ENCODE measurements at places on chromosomes 4 and X.

GRCh38 chrX:31185884-31186283, 114.0 kb upstream of the FTHL17 start:
- no peak for DNase-seq

DNA sequence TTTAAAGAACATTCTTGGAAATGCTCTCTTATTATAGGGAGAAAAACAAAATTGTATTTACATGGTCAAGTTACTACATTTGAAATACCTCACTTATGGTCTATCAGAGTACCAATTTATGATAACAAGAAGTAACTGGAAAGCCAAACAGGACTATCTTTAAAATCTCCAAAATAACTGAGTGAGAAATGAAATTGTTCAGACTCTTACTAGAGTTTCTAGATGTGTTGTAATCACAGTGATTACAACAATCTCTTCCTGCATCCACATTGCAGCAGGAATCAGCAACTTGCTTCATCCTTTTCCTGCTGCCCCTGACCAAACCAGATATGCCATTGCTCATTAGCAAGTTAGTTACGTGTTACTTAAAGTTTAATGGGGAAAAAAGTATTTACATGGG, 245.2 kb upstream of the SMIM31 start:
- DNase-seq = no peak

DNA sequence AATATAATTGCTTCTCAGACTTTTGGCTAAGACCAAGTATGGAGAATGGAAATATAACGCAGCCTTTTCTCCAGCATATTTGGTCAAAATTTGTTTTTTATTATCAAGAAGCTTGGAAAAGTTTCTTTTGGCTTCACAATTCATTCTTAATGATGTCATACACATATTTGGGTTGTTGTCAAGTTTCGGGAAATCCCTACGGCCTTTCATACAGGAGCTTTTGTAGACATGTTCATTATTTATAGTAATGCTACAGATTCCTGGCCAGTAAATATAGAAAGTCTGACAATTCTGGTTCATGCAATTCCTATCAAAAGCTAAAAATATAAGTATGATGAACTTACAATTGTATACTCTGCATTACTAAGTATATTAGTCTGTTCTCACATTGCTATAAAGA, 112.9 kb downstream of the IRF2 start:
- DNase-seq = no peak

DNA sequence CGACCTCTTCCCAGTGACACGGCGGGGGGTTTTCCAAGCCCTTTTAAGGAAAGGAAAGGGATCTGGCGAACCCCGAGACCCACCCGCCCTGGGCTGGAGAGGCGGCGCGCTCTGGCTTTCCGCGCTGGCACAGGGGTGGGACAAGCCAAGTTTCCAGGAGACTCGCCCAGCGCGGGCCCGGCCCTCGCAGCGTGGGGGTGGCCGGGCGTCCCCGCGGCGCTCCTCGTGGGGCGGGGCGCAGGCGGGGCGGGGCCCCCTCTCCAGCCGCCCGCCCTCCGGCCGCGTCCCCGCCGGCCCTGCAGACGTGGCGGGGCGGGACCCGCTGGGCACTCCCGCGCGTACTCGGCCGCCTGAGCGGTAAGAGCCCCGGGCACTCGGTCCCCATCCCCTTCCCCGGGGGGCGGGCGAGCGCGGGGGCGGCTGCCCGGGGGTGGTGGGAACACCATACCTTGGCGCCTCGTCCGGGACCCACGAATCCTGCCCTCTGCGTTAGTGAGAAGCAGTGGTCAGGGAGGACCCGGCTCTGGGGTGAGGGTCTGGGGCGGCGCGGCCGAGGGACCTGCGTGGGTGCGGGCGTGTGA, at the start of gene FAM114A1:
FAM114A1 (plus strand) TSS at position 329 of the 581 bp plus-strand sequence. CDS start 10,273 bp downstream, outside the sequence.
- DNase-seq = peak; percentile 82

DNA sequence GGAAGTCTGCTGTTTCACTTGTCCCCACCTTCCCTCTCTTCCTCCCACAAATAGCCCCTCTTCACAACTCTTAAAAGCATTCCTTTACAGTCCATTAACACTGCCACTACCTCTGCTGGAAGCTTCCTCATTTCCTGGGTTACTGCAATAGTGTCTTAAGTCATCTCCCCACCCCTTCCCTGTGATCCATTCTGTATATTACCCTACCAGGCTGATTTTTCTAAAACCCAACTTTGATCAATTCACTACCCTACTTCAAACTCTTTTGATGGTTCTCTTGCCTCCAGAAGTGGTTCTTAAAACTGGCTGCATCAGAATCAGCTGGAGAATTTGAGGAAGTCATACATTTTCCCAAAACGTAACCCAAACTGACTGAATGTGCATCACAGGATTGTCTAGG, 8.8 kb upstream of the XIAP start:
- DNase-seq = no peak

GRCh38 chr4:2515830-2516550, 20.5 kb upstream of the FAM193A start:
- no peak for DNase-seq

DNA sequence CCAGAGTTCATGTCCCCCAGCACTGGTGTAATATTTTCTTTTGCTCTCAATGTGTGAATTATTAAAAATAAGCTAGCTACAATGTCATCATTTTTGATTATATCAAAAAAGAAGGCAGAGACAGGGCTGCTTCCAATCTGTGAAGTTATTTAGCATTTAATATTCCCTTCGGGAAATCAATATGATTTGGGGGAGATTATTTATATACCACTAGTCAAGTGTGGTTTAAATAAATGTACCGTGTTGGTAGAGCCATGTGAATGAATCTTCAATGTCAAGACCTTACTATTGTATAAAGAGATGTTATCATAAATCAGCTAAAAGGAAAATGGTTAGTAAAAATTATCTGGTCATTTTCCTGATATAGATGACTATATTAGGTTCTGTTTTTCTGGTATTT, 87.4 kb upstream of the MID1 start:
- DNase-seq = no peak

DNA sequence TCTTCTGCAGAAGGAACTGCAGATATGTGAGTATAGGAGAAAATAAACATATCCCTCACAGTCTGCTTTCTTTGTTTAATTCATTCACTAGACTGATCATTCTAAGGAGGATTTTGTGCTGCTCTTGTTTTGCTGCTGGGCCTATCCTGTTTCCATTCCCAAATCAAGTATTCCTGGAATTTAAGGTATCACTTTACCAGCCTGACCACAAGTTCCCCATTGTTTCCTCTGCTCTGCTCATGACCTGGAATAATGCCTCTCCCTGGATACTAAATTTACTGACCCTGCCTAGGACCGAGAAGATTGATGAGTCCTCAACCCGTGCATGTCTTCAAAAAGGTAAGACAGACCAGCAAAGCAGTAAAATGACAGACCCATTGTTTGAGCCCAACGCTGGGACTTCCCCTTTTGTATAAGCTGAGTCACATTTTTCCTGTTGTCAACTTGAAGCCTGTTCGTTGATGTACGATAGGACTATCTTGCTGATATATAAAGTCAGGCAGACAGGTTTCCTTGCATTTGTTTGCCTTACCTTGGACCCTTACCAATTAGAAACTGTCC, 85.5 kb upstream of the TET2 start:
- DNase-seq = no peak

GRCh38 chr4:40628888-40629287, 776 bp downstream of the RBM47 start:
- DNase-seq = no peak

DNA sequence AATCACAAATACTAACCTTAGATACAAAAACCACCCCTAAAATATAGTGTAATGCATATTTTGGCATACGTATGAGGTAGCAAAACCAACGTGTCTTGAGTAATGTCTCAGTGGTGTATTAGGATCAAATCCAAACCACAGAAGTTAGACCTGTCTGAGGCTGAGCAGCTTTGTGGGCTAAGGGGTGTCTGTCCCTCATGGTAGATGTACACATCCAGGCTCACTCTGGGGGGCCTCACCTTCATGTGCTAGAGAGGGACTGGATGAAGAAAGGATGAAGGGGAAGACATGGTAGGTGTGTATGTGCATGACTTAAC, 188.0 kb upstream of the TBC1D9 start:
- DNase-seq = no peak

- no peak for DNase-seq
Measured at GRCh38 chrX:44903830-44904530, 31.0 kb downstream of the KDM6A start.

DNA sequence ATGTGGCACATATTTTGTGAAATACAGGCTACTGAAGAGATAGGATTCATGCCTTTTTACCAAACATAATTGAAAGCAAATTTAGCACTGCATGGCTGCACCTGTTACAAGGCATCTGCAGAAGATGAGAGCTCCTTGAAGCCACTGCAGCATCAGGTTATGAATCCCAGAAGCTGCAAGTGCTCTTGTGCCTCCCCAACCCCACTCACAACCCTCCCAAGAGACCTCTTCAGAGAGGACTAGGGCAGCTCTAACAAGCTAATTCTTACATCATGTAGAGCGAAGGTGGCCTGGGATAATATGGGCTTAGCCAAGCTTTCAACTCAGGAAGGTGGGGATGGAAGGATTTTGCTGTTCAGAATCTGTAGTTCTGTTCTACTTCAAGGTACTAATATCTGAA, 27.2 kb downstream of the MFAP3L start:
- no peak for DNase-seq

GRCh38 chr4:111502626-111503025, 642.6 kb upstream of the FAM241A start:
- DNase-seq = no peak

DNA sequence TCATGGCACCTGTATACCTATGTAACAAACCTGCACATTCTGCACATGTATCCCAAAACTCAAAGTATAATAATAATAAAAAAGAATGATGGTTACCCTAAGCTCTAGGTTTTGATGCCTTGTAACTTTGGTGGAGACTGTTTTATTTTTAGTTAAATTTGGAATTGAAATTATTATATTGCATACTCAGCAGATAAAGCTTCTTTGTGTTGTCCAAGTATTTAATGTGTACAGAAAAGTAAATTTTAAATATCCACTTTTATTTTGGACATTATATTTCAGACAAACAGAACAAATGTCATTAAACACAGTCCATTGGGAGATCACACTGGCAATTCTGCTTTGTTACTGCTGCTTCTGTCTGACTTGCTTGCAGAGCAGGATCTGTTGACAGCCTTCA, 684.5 kb upstream of the CT83 start:
- no peak for DNase-seq

GRCh38 chr4:124757126-124757525, 44.6 kb upstream of the ANKRD50 start:
- no peak for DNase-seq

- no peak for DNase-seq
Measured at GRCh38 chr4:151804086-151804630, 43.4 kb upstream of the GATB start.

DNA sequence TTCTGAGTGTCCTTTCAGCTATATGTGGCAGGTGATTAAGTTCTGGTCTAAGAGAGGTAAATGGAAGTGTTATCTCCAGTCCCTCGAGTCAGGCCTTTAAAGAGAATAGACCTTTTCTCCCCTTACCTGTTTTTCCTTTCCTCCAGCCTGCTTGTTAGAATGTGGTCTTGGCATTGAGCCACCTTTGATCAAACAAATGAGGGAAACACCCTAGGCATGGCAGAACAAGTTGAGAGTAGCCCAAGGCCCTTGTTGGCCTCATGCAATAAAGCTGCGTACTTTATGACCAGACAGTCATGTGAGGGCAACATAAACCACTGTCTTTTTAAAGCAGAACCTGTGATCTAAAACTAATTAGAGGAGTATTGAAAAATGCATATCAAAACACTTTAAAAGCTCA, 13.2 kb upstream of the IL13RA2 start:
- no peak for DNase-seq

DNA sequence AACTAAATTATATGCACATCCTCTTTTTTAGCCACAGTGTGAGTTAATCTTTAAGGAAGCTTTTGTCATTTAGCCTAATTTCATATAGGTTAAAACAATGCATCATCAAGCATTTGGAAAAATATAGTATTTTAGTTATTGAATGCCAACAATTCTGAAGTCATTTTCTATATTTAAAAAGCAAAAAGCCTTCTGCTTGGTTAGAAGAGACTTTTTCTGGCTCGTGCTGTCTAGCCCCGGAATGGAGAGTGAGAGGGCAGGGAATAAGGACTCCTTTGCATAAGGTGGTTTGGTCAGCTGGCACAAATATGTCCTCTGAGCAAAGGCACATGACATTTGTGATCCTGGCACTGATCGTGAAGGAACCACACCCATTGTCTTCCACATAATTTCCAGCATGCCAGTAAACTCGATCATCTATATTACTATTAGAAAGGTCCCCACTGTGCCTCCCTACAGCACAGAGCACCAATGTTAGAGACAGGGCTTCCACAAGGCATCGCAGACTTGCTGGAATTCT, 393.7 kb upstream of the INTU start:
- DNase-seq = no peak

- DNase-seq = no peak
Measured at GRCh38 chr4:52057196-52057595, 6.1 kb downstream of the SPATA18 start.

DNA sequence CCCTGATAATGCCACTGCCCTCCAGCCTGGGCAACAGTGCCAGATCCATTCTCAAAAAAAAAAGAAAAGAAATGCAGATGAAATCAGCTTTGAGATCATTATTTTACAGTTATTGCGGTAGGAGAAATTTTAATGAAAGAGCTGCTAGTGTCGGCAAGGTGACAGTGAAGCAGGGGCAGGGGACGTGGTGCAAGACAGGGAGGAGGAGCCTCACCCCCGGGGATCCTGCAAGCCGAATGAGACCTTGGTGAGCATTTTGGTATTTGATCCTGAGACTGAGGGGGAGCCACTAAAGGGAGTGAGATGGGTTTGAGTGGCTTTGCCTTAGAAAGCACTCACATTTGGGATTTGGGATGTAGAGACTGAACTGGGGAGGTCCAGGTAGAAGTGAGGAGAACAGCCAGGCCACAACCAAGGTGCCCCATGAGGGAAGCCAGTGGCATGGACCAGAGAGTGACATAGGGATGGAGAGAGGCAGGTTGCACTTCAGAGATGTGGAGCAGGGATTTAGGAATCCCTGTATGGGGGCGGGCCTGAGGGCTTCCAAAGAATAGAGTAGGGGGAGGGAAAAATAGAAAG, 23.6 kb downstream of the RBM10 start:
- no peak for DNase-seq

DNA sequence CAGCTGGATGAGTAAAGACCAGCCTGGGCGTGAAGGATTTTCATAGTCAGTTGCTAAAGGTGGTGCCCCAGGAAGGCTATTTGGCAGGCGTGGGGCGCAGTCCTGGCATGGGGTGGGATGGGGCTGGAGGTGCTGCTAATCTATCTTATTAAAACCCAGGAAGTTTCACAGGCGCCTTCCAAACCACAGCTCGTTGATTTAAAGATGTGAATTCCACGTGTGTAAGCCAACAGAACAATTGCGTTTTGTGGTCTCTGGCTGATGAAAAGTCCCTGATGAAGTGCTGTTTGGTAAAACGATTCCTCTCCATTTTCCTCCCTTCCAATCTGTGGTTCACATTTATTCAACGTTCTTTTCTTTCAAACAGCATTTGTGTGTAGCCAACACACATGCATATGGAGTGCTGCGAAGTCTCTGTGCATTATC, 105.0 kb downstream of the TBL1X start:
- DNase-seq = no peak

GRCh38 chrX:23557070-23557469, 110.2 kb upstream of the PRDX4 start:
- no peak for DNase-seq
